ENCODE measurements at places on chromosomes 16 and 17.

GRCh38 chr17:31591924-31592323, 200.4 kb downstream of the RAB11FIP4 start:
- no peak for DNase-seq

DNA sequence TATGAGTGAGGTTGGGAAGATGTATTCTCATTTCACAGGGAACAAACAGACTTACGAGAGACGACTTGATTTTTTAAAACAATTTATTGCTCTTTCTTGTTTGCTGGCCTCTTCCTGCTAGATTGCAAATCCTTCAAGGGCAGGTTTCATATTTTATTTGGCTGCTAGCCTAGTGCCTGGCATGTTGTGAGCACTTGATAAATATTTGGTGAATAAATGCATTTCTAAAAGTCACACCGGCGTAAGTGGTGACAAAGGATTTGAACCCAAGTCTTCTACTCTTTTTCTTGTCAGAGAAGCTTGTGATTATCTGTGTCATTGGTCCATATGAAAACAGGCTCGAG, 1.4 kb downstream of the WWP2 start:
- DNase-seq, result no peak

DNA sequence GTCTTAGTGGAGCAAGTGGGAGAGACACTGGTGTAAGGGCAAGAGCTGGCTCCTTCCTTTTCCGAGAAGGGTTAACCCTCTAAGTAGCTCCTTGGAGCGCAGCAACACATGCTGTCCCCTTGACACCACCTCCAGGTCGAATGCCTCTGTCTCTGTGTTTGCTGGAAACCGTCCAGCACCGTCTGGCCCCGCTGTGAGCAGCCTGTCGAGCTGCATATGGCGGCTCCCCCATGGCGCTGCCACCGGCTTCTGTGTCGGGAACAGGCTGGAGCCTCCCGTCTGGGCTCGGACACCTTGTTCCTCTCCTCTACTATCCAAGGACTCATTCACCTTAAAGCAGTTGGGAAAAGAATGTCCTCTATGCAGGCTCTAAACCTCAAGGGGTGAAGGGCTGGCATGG, 28.9 kb upstream of the WSCD1 start:
- DNase-seq, result no peak

- DNase-seq, result no peak
Measured at GRCh38 chr17:7631398-7632380, 1.8 kb downstream of the SHBG start.

- no peak for DNase-seq
Measured at GRCh38 chr16:48269011-48269410, 21.7 kb upstream of the ABCC11 start.

DNA sequence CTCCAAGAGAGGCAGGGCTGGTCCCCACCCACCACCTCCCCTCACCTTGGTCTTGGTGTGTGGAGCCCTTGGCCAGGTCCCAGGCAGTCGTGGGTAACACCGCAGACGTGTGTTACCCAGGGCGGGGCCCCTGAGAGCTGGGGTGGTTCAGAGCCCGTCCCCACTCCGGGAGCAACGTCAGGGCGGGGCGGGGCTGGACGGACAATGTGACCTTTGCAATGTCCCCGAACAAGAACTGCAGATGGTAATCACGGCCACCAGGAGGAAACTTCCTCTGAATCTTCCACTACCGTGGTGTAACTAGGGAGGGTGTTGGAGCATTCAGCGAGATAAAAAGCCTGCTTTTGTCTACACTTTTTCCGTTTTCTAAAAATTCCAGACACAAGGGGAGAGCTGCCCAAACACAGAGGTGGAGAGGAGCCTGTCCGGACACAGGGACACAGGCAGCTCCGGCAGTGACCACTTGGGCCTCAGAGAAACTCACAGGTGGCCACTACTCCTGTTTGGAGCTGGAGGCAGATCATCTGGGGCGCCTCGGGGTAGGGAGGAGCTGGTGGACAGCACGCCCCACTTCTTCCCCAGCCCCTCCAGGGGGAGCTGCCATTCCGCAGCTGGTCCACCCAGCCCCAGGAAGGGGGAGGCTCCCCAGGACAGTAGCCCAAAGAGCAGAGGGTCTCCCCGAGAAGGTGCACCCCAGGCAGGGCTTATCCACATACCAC, 14.2 kb upstream of the SLC38A10 start:
- peak; percentile 47 for DNase-seq

- no peak for DNase-seq
Measured at GRCh38 chr17:18002171-18002570, 29.5 kb downstream of the DRC3 start.

DNA sequence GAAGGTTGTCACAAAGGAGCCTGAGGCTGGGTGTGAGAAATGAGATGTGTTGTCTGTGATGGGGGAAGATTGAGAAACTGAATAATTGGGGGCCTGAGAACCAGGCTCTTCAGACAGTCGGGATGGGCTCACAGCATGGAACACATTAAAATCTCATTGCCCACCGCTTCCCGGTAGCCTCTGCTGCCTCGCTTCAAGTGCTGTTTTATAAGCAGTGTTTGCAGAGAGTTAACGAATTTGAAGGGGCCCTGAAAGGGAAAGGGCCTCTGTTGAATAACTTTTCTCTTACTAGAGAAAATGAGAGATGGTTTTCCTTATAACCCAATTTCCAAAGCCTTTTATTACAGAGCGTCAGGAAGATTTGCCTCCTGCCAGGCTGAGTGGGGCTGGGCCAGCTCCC, 258.8 kb upstream of the ASIC2 start:
- no peak for DNase-seq

- no peak for DNase-seq
Measured at GRCh38 chr16:54677308-54677950, 253.2 kb upstream of the IRX5 start.

DNA sequence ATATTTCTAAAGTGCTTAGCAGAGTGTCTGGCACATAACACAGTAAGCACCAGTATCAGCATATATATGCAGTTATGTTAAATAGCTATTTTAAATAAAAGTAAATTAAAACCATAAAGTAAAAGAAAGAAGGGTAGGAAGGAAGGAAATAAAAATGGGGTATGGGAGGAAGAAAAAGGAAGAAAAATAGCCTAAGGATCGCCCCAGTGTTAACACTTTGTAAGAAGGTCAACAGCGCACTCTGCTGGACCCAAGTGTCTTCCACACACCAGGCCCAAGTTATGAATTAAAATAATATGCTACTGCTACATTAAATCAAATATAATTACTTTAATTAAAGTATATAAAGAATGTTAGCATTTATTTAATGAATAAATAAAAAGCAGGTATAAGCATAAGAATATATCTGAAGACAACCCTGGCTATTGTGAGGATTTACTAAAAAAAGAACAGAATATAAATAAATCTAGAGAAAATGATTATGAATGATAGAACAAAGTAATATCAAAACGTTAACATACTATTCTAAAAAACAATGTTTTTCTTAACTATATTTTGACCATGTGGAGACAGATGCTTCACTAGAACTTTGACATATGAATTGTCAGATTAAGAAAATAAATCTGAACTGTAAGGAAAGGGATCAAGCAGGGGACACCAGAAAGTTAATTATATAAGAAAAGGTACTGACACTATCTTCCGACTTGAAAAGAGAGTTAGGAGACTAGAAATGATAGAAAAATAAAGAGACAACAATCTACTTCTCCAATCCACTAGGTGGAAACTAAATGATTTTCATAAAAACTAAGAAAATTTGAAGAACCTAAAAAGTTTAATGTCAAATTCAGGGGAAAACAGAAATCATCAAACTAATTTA, 25.9 kb downstream of the BRIP1 start:
- no peak for DNase-seq

GRCh38 chr17:80880648-80880985, 111.0 kb upstream of the CHMP6 start:
- no peak for DNase-seq

GRCh38 chr17:48290378-48290777, 139.6 kb downstream of the SKAP1 start:
- no peak for DNase-seq

DNA sequence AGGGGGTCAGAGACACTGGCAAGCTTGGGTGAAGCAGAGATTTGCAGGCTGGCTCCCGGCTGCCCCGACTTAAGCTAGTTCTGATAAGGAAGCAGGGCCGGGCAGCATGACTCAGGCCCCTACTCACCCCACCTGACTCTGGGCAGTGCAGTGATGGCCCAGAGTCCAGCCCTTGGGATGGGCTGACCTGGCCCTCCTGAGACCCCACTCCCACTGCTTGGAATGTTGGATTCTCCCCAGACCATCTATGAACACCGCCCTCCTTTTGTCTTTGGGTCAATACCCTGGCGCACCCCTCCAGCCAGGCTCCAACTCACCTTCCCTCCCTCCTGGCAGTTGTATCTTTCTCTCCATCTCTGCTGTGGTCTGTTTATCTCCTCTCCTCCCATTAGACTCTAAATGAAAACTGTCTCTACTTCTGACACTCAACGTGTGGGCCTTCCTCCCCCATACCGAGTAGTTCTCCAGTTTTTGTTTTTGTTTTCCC, 21.0 kb downstream of the LGALS3BP start:
- no peak for DNase-seq

DNA sequence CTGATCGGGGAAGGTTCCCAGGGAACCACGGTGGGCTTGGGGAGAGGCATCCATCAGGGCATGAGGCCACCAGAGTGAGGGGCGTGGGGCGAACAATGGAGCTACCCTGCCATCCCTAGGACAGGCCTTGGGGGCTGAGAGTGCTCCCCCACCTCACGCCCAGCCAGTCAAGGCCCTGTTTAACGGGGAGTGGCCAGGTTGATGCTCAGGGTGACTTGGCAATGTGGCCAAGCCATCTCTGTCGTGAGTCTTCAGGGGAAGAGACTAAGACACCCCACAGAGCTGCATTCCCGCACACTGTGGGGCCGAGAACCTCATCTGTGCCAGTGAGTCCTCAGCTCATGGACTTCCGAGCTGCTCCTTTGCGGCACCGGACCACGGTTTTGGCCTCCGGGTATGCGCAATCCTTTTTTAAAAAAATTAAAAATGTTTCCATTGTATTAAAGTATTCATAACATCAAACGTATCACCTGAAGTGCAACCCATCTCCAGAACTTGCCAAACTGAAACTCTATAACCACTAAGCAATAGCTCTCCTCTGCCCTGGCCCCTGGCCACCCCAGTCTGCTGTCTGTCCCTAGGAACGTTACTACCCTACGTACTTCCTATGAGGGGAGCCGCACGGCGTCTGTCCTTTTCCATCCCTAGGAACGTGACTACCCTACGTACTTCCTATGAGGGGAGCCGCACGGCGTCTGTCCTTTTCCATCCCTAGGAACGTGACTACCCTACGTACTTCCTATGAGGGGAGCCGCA, 71.8 kb upstream of the DOC2B start:
- DNase-seq, result no peak

- no peak for DNase-seq
Measured at GRCh38 chr16:28146536-28146935, 65.2 kb downstream of the XPO6 start.

DNA sequence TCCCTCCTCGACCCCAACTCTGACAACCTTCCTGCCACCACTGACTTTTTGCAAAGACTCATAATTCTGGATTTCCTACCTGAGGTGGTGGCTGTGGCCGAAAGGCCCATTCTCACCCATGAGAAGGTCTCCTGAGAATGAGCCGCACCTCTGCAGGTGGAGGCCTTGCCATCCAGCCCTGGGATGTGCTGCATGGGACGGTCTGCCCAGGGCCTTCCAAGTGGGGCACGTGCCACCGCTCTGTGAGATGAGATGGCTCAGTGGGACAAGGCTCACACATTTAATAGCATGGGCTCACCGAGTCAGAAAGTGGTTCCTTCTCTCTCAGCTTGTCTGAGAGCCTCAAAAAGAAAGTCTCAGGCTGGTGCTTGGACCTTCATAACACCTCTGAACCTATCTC, 112.8 kb downstream of the AMFR start:
- DNase-seq, result no peak

DNA sequence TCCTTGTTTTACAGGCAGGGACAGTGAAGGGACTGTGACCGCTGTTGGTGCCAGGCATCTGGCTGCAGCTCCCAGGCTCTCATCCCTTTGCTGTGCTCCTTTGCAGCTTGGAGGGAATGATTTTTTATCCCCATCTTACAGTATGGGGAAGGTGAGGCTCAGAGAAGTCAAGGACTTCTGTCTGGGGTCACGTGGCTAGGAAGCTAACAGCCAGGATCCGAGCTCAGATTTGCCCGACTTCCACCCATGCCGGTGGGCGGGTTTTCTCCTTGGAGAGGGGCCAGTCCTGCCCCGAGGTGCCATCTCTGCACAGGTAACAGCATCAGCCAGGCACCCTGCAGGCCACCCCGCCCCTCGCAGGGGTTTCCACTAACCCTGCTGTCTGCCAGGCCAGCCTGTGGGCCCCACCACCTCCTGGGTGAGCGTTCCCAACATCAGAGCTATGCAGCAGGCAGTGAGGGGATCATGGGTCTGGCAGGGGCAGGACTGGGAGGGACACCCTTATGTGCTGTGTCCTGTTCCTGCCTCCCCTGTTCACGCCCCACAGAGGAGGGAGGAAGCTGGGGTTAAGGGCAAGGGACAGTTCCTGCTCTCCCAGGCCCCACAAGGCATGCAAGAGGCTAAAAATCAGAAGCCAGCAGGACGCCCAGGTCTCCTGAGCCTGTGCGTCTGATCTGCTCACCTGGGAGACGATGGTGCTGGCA, 25.4 kb downstream of the JPH3 start:
- no peak for DNase-seq

GRCh38 chr17:80983545-80983944, 8.1 kb upstream of the CHMP6 start:
- no peak for DNase-seq

DNA sequence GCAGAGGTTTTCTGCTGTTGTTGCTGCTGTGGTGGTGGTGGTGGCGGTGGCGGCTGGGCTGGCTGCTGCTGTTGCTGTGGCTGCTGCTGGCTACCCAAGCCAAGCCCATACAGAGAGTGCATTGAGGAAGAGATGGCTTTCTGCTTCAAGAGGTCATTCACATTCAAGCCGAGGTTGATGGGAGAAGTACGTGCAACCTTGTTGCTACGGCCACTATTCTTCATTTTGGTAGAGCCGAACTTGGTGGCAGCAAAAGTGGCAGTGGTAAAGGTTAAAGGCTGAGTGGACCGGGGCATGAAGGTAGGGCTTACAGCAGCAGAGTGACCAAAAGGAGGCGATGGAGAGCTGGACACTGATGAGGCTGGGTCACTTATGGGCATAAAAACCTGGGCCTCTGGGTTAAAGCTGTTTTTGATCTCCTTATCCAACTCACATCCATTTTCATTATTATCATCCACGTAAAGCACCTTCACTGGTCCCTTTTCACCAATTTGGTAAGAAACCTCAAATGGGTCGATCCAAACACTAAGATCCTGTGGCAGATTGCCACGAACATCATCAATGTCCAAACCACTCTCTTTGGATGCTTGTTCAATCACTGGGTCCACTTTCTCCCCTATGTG, 2.8 kb downstream of the TOB1 start:
- no peak for DNase-seq
